ENCODE measurements at places on chromosomes 11 and 22. TPM values are rescaled to one million over a fixed set of nuclear protein-coding genes. Genes with fewer than 3 reads are reported as not detected.

SCGB2A2 gene
- polyA plus RNA-seq, result not detected

- DNase-seq, result no peak
These were observed 57.3 kb downstream of the ARFGAP3 start for GRCh38 chr22:42799461-42800405.

DNA sequence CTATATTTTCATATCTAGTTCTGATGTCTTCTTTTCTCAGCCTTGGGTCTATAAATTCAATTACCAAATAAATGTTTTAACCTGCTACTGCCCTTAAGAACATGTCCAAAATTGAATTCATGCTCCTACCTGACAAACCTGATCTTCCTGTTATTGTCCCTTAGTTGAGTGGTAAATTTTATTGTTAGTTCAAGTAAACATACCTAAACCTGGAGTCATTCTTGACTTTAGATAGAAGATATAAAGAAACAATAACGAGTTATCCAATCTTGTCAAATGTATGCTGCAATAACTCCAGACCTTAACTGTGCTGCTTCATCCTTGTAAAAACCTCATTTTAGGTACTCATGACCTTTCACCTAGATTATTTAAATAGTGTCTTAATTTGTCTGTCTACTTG lies 34.6 kb upstream of the SC5D start:
- no peak for DNase-seq

DNA sequence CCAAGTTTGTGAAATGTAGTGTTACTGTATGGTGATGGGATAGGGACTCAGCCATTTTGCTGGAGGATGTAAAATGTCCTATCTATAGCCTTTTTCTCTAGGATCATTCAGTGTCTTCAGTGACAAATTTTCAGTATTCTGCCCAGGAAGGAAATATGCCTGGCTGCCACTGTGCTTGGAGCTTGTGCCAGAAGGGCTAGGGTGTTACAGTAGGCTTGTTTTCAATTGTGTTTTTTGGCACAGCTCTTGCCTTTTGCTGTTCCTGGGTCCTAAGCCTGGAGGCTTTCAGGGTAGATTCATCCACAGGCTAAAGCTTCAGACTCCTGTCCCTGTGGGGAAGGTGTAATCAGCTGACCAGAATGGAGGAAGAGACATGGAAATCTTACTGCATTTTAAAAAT lies 22.0 kb upstream of the PHOX2A start:
- DNase-seq, result no peak

CTSW gene
- 1.0 TPM for polyA plus RNA-seq

GRCh38 chr11:14240221-14240620 lies 118.8 kb downstream of the RRAS2 start:
- DNase-seq, result no peak

MYBPC3 gene
- polyA plus RNA-seq, result 0.18 TPM

DNA sequence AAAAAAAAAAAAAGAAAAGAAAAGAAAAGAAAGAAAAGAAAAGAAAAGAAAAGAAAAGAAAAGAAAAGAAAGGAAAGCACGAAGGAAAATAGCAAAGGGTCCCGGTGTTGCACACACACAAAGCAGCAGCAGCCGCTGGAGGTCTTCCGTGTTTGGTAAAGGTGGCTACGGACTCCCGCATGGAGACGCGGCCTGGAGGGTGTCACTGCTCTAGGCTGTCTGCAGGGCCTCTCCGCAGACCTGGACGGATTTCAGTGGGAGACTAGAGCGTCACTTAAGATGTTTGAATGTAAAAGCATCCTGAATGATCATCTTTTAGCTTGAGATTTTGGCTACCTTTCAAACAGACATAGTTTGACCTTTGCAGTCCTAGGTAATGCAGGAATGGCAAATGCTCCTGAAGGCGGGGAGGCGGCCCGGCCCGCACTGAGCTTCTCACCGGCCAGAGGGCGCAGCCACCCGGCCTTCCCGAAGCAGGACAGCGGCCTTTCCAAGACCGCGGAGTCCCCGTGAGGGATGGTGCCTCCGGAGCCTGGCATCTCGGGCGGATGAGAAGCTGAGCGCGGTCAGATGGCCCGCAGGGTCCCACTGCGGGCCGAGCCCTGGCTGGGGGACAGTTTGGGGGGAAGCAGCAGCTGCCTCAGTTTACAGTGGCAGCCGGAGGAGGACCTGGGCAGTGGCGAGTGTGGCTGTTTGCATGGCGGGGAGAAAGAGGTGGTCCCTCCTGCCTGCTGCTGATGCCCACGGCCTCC lies 18.5 kb downstream of the KRTAP5-5 start:
- DNase-seq, result no peak

DNA sequence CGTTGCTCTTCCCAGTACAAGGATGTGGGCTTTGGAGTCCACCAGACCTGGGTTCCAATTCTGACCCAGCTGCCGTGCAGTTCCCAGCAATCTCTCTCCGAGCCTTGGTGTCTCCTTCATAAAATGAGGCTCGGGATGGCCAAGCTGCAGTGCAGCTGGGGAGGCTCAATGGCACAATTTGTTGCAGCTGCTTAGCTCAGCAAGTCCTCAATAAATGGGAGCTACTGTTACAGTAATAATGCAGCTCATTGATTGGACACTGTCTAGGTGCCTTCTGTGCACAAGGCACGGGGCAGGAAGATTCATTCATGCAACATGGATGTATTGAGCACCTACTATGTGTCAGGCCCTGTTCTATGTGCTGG lies 37.1 kb downstream of the SHISAL1 start:
- DNase-seq, result no peak

DNA sequence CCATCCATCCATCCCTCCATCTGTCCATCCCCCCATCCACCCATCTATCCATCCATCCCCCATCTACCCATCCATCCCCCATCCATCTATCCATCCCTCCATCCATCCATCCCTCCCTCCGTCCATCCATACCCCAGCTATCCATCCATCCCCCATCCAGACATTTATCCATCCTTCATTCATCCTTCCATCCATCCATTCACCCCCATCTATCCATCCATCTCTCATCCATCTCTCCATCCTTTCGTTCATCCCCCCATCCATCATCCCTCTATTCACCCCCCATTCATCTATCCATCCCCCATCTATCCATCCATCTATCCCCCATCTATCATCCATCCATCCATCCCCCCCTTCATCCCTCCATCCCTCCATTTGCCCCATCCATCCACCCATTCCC lies 97.5 kb downstream of the MPPED1 start:
- DNase-seq, result no peak

PGGHG gene
- 11.4 TPM for polyA plus RNA-seq

GRM5 gene
- polyA plus RNA-seq, result 0.17 TPM

MCM5 gene
- polyA plus RNA-seq, result 63.6 TPM

DNA sequence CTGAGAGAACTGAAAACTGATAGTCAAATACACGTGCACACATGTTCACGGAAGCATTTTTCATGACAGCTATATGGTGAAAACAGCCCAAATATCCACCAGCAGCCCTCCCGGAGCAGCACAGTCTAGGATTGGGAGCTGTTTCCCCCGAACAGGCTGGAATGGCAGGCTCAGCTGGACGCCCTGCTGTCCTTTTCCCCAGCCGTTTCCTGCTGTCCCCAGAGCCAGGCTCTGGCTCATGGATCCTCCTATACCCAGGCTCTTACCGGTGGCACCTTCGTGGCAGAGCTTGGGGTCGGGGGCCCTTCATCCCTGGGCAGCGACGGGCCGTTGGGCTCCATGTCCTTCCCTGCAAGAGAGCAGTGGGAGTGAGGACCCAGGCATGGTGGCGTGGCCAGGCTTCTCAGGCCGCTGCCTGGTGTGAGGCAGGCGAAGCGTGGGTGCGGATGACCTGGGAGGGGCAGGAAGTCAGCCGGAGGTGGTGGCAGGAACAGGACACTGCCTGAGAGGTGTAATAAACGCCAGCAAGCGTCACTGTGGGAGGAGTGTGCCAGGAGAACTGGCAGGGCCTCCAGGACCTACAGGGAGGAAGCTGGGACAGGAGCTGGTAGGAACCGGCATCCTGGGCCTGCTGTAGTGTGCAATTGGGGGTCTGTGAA lies 38.8 kb downstream of the OSBPL5 start:
- DNase-seq, result no peak

SYT12 gene
- 0.21 TPM for polyA plus RNA-seq

DNA sequence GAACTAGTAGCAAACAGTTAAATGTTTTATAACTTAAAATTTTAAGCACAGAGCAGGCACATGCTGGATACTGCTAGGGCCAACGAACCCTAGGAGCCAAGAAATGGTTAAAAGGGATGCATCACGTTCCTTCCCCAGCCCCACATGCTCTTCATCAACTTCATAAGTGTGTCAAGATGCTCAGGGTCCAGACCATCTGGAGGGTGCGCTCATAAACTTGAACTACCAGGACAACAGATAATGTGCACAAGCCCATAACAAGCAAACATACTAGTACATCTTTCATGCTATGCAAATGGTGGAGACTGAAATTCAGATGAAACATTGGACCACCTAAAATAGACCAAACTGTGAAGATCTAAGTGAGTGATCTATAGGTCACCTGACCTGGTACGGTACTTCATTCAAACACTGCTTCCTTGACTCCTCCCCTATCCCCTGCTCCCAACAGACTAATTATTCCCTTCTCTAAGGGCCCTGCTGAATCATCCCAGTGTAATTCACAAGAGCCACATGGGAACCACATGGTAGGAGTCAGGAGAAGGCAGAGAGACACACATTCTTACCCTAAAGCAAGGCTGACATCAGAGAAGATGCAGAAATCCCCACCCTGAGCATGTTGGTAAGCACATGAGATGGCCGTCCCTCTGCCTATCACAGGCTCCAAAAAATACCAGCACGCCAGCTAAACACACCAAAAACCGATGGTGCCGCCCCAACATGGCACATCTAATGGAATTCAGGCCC lies 83.9 kb downstream of the ETS1 start:
- no peak for DNase-seq

KRTAP5-2 gene
- polyA plus RNA-seq, result 0.21 TPM

DNA sequence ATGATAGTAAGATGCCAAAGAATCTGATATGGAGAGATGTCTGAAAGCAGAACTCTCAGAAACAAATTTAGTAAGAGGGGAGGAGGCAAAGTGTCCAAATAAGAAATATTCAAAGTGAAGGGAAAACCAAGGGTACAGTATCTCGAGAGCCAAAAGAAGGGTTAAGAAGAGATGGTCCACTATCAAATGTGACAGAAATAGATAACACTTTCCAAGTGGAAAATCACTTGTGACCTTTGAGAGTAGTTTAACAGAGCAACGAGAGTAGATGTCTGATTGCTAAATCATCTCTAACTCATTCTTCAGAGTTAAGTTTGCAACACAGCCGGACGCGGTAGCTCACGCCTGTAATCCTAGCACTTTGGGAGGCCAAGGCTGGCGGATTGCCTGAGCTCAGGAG lies 4.3 kb upstream of the BUD13 start:
- no peak for DNase-seq

DNA sequence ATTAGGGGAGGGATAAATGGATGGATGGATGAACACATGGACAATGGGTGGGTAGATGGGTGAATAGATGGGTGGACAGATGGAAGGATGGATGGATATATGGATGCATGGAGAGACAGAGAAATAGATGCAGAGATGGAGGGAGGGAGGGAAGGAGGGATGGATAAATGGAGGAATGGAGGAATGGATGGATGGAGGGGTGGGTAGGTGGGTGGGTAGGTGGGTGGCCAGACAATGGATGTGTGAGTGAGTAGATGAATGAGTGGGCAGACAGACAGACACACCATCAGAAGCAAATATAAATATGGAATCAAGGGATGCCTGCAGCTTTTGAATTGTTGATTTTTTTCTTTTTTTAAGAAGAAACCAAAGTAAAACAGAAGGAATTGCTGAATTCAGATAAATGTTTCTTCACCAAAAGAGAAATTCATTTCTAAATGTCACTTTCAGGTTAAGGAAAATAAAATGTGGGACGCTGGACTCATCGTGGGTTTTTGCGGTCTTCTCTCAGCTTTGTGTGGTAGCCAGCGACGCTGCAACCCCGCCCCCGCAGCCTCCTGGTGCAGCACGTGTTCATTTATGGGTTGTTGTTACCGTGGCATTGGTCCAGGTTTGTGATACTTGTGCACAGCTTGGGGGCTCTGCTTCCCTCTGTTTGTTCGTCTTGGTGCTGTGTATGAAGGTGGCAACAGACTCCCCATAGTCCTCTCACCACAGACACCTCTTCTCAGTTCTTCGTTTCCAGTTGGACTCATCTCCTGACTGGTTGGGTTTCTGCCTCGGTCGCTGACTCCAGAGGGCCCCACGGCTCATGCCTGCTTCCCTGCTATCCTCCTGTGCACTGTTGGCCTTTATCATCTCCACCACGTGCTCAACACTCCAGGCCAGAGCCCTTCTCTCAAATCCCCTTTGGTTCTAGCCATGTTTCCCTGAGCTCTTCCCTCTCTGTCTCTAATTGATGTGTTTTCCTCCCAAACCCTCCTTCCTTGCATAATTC lies 76.4 kb downstream of the CDKN1C start:
- DNase-seq, result no peak

- DNase-seq, result no peak
These were observed 139.1 kb upstream of the BDNF start for GRCh38 chr11:27839226-27839913.

DNA sequence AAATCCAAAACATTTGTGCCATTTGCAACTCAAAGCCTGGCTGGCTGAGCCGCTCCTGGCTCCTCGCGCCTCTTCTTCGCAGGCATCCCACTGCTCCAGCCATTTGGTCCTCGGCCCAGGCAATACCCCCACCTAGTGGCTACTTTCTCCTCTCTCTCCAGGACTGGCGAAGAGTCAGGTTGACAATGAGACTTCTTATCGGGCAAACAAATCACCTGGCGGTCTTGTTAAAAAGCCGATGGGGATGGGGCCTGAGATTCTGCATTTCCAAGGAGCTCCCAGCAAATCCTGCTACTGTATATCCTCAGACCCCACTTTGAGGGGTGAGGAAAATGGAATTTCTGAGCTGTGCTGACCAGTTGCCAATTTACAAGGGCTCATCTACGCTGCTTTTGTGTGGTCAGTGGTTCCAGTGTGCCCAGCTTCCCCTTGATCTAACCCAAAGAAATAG lies 89.0 kb downstream of the ISX start:
- DNase-seq, result peak; percentile 37

DNA sequence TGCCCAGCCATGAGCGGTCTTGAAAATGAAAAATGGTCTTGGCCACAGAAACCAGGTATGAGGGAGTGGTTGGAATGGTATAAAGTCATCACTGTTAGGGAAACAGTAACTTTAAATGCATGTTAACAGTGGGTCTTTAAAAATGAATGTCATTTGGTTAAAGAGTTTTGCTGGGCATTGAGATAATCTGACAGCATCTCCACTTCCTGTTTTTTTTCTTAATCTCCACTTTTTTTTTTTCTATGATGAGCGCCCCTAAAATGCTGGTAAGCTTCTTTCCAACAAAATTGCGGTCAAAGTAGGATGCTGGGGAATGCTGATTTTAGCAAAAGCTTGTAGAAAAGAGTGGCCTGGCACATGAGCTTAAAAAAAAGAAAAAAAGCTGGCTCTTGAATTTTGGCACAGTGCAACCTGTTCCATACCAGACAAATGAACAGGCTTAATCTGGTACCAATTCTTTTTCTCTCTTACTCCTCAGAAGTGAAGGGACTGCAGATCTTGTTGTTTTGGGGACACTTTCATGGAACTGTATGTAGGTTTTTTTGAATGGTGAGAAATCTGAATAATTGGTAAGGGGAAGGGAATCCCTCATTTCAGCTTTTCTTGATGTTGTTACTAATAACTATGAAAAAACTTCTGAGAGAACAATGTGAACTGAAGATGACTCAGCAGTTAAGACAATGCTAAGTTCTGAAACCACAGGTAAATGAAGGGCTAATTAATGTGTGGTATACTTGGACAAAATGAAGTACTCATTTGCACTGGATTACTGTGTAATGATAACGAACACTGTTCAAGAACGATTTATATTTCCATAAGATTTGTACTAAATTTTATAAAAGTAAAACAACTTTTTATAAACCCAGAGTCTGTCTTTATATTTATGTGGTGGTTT lies 3.1 kb upstream of the ARHGEF12 start:
- DNase-seq, result no peak

GRCh38 chr22:16987822-16988221 lies 20.2 kb downstream of the GAB4 start:
- DNase-seq, result no peak

C11orf87 gene
- 0.21 TPM for polyA plus RNA-seq

Measured in right renal cortex interstitium (tissue), 3 donors.